Stimulated activated CD4-positive, alpha-beta T cell treated with anti-CD3 and anti-CD28 coated beads, Interleukin-1b, Interleukin-23, amount 100 ng/mL, for 48 hours (primary cell): ENCODE measurements at places on chromosomes 3 and 15.

DNA sequence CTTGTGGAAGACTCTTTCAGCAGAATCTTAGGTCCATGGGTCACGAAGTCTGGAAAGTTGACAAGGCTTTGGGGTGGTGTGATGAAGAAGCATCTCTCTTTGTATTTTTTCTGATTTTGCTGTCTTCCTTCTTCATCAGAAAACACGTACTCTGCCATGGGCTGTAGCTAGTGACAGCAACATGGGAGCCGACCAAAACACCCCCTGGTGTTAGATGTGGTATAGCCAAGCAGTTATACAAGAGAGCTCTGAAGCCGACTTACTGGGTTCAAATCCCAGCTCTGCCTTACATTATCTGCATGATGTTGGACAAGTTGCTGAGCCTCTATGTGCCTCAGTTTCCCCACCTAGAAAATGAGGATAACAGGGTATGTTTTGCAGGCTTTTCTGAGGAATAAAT lies 32.9 kb upstream of the LYZL4 start:
- DNase-seq, result no peak

- no peak for DNase-seq
Measured at GRCh38 chr15:71444032-71444810, 328.9 kb downstream of the THSD4 start.

GRCh38 chr15:84879088-84879780 lies 5.2 kb upstream of the SLC28A1 start:
- no peak for DNase-seq

DNA sequence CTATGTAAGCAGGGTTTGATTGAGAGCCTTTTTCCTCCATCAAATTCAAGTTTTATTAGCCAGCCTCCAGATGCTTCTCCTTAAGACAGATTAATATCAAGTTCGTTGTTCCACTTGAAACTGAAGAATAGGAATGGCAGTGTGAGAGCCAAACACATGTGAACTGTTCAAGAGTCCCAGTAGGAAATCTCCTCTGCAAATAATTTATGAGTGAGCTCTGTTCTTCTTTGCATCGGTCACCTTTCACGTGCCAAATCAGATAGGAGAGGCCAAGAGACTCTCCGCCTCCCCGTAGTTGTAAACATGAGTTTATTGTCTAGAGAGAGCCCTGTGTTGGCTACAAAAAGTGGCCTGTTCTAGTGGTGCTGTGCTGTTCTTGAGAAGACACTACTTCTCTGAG lies 372.1 kb upstream of the NR2F2 start:
- DNase-seq, result no peak

DNA sequence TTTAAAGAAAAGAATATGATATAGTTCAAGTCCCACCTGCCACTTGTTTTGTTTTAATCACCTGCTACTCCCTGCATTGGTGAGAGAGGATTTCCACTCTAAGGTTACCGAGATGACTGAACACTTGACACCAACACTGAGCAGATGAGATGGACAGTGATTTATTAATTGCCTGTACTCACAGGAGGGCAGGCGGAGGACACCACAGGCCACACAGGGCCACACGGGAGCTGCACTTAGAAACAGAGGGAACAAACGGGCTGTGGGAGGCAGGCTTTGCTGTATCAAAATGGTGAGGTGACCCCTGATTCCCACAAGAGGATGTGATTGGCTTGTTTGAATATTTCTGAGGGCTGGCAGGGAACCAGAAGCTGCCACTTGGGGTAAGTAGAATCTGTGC lies 10.8 kb downstream of the MINAR1 start:
- no peak for DNase-seq

DNA sequence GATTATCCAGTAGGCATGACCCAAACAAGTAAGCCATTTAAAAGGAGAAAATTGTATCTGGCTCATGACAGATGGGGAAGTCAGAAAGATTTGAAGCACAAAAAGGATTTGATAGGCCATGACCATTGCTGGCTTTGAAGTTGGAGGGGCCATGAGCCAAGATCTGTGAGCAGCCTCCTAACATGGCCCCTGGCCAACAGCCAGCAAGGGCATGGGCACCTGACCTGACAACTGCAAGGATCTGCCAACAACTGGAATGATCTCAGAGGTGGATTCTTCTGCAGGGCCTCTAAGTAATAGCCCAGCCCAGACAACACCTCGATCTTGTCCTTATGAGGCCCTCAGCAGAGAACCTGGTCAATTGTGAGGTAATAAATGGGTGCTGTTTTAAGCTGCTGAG lies 93.0 kb downstream of the ARNT2 start:
- no peak for DNase-seq

- no peak for DNase-seq
Measured at GRCh38 chr3:158847452-158847821, 45.6 kb downstream of the MFSD1 start.

GRCh38 chr3:152176241-152176640 lies 92.5 kb upstream of the MBNL1 start:
- no peak for DNase-seq

GRCh38 chr3:197854596-197855343 lies 63.7 kb downstream of the LRCH3 start:
- no peak for DNase-seq
